ENCODE measurements at places on chromosomes 12 and 14. TPM values are rescaled to one million over a fixed set of nuclear protein-coding genes. Genes with fewer than 3 reads are reported as not detected.

RNF212B gene
- not detected for total RNA-seq

- DNase-seq = no peak
These were observed 136.9 kb downstream of the NUAK1 start for GRCh38 chr12:106001837-106002218.

GRCh38 chr14:70018713-70019211, 139.5 kb downstream of the SMOC1 start:
- DNase-seq = peak; percentile 36

DNA sequence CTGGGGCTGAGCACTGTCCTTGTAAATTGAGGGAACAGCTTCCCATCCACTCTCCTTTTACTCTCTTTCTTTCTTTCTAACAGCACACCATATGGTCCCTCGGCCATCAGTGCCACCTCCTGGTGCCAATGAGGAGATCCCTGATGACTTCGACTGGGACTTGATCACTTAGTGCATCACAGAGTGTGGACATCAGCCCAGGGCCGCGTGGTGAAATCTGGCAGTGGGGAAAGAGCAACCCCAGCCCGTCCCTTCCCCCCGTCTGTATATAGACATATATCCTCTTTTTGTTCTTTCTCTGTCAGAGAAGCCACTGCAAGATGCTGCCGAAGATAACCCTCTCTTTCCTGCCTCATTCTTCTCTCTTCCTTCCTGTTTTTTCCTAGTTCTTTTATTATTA, 13.5 kb downstream of the C3AR1 start:
- no peak for DNase-seq

DNA sequence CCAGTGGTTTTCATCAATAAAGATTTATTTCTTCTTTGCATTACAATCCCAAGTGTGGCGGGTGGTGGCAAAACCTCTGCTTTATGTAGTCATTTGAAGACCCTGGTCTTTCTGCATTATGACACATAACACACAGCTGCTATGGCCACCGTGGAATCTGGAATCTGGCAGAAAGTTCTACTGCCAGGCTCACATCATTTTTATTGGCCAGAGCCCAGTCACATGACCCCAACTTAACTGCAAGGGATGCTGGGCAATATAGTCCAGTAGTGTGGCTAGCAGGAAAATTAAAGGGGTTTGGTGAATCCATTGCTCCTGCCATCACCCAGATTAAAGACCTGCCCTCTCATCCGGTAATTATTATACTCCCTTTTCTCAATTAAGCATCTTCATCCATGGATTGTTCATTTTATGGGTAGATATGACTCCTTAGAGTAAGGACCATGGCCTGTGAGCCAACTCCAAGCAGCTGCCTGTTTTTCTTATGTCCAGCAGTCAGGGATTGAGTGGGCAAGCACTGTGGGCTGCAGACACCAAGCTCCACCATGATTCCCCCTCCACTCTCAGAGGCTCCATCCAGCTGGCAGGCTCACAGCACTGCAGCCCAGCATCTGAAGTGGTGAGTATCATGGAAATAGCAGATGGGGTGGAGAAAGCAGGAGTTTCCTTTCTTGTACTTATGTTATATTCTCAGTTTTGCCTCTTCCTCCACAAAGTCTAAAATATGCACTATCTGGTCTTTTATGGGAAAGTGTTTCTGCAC, 1030.7 kb downstream of the AACS start:
- no peak for DNase-seq

Data from fibroblast of villous mesenchyme (primary cell).